ENCODE measurements at places on chromosomes 7 and 10.

DNA sequence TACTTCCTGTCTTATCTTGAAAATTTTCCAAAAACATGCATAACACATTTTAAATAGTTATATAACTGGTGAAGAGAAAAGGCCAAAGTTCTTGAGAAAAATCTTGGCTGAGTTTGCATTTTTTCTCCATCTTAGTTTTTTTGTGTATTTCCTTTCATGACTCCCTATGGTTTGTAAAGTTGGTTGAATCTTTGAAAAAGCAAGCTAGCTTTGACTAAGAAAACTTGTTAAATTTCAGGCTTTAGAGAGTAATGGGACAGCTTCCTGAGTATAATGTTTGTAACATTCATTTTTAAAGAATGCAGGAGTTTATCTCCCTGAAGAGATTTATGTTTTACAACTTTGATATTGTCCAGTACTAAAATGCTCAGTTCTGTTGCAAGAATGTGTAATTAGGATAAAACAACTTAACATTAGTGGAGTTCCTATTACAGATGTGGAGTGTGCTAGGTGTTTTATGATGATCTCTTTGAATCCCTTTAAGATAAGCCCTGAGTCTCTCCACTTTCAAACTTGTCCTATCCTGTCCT lies 11.1 kb upstream of the HERPUD2 start:
- DNase-seq, result no peak

GRCh38 chr10:63286754-63287264 lies 153.7 kb downstream of the NRBF2 start:
- no peak for DNase-seq

GRCh38 chr10:10644008-10644646 lies 373.5 kb upstream of the CELF2 start:
- DNase-seq, result peak; percentile 83

- DNase-seq, result no peak
Observed at GRCh38 chr7:28986028-28986764, 28.1 kb upstream of the TRIL start.

DNA sequence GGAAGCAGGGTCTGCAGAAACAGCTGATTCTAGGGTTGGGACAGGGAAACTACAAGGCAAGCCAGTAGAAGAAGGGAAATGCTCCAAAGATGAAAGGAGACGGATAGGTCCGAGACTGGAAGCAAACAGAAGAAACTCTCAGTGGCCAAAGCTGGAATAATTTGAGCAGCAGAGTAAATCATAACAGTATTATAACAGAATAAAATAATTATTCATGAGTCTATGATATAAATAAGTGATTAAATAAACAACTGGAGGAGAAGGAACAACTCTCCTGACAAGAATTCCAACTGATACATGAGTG lies 27.6 kb downstream of the EZH2 start:
- no peak for DNase-seq

All from posterior cingulate gyrus (tissue), 11 donors.